SJSA1 (cell line): ENCODE measurements at places on chromosomes 5 and 9. TPM values are rescaled to one million over a fixed set of nuclear protein-coding genes. Genes with fewer than 3 reads are reported as not detected.

The CCDC171 gene
- total RNA-seq: 0.47 and 0.53 TPM in 2 replicates

The TRIM7 gene
- 28.0 and 45.2 TPM in 2 replicates for total RNA-seq

The ENTREP1 gene
- total RNA-seq: not detected in 2 replicates

DNA sequence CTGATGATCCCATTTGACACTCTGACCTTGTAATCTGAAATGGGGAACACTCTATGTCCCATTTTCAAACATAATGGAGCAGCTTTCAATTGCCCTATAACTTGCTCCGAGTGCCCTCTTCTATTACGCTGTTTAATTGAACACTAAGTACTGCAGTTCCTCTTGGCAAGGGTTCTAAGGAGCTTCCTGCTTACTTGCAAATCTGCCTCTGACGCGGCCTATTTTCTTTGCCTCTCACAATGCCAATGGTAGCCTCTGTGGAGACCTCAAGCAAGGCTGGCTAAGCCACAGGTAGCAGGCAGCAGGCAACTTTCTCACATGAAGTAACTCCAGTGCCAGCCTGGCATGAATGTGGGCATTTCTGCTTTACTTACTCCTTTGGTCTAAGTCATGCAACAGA is 443.4 kb upstream of the TRPC7 start:
- DNase-seq: no peak

GRCh38 chr5:107542428-107542827 is 128.3 kb downstream of the EFNA5 start:
- DNase-seq: peak; percentile 69

DNA sequence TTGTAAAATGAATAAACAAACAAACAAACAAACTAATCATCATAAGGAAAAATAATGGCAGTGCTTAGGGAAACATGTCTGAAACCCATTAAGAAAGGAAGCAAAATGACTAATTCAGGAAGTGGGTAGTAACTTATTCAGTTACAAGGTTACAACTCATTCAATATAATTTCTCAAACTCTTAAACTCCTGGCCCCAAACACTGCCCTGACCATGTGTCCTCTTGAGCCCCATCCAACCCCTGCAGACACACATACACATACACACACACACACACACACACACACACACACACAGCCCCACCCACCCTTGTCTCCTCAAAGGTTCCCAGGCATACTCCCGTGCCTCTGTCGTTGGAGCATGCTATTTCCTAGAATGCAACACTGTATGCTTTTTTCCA is 193.9 kb downstream of the SEC61B start:
- no peak for DNase-seq

DNA sequence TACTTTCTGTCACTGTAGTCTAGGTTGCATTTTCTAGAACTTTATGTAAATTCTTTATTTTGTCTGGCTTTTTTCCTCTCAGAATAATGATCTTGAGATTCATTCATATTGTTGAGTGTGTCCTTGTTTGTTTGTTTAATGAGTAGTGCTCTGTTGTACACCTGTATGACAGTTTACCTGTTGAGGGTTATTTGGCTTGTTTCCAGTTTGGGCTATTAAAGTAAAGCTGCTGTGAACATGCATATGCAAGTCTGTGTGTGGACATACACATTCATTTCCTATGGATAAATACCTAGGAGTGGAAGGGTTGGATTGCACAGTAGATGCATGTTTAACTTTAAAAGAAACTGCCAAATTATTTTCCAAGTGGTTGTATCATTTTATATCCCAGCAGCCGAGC is 30.4 kb downstream of the MVB12B start:
- no peak for DNase-seq

DNA sequence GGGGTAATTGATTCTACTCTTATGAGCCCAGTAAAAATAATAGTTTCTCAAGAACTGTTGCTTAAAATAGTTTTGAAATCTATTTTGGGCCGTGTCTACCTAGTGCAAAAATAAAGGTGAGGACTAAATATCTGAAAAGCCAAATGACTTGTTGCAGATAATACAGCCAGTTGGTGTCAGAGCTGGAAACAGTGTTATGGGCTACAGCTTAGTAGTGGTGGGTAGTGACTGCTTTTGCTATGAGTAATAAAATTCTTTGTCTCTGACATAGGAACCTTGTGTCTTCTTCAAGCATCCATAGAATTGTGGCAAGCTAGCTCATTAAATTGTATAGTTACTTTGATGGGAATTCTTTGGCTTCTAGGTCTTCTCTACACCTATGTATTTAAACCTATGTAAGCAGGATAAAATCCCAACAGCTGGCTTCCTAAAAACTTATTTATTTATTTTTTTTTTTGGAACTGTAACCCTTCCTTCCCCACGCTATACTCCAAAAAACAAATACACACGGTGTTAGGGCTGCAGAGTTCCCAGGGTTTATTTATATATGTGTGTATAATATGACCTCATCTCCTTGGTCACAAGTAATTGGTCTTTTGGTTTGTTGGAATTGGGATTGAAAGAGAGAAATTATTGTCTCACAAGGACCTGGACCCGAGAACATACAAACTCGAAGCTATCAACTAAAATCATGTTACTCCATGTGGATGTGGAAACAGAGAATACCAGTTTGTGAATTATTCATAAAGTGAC is 138.0 kb downstream of the NUDT12 start:
- peak; percentile 38 for DNase-seq

DNA sequence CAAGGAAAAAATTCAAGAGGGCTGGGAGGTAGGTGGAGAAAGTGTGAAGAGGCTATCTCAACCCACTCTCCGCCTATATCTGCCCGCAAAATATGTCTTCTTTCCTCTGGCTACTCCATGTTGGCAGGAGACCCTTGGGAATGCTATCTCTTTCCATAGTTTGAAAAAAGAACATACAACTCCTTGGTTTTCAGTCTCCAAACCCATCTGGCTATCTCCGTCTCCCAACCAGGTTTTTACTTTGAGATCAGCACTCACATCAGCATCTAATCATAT is 109.9 kb upstream of the IFNE start:
- DNase-seq: no peak

- DNase-seq: no peak
Observed at GRCh38 chr5:109479260-109479860, 69.6 kb upstream of the PJA2 start.

DNA sequence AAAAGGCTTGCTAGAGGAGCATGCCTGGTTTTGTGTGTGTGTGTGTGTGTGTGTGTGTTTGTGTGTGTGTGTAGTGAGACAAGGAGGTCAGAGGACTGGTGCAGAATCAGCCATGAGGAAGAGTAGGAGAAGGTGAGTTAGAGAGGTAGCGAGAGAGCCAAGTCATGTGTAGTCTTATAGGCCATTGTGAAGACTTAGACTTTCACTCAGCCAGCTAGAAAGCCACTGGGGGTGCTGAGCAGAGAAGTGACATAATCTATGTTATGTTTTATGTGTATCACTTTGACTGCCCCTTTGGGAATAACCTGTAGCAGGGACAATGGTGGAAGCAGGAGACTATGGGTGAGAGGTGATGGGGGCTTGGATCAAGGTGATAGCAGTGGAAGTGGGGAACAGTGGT is 180.5 kb upstream of the CLINT1 start:
- DNase-seq: no peak
